ENCODE measurements at places on chromosomes 13 and 19.

- no peak for DNase-seq
These were observed 64.7 kb downstream of the RNASEH2B start for GRCh38 chr13:50974268-50974667.

GRCh38 chr13:46345866-46346265, 41.2 kb downstream of the RUBCNL start:
- DNase-seq, result no peak

- no peak for DNase-seq
These were observed 2.2 kb upstream of the CLEC17A start for GRCh38 chr19:14580623-14581237.

DNA sequence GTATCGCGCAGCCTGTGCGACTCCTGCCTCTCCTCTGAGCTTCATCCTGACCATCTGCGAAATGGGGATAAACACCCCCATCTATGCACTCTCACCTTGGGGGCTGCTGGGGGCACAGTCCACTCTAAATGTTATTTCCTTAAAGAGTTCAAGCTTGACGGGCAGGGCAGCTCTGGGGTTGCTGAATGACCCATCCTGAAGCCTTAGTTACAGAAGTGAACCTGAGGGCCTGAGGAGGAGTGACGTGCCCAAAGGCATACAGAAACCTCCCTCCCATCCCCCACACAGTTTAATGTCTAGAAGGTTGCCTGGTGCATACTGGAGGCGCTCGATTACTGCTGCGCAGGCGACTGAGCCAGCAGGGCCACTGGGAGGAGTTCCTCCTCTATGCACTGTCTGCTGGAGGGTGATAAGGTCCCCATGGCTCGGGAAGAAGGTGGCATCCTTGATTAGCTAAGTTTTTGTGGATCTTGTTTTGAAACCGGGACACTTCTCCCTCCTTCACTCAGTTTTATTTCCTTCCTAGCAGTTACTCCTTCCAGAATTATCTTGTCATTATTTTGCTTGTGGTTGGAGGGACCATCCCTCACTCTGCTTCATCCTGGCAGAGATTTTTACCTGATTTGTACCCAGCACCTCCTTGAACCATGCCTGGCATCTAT, 572 bp upstream of the FKBP8 start:
- no peak for DNase-seq

Measured in right renal cortex interstitium (tissue), 3 donors.